PC-9 (cell line): ENCODE measurements at places on chromosomes 7 and 10.

DNA sequence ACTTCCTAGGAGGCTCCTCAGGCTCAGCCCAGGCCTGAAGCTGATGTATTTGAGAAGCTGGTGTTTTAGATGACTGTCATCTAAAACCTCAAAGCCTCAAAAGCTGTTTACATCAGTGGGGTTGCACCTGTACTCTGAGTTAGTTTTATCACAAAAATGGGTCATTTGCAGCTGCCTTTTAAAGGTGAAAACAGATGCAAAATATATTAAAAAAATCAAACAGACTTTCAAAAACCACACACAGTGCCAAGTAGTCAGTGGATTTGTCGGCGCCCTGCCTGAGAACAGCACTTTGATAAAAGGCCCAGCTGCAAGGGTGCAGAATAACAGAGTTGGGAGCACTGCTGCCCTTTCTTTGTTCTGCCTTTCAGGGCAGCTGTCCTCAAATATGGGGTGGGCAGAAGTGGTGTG lies 103.0 kb downstream of the VOPP1 start:
- DNase-seq, result no peak

- no peak for DNase-seq
Measured at GRCh38 chr7:101255796-101256195, 10.9 kb upstream of the FIS1 start.

GRCh38 chr7:98126311-98127142 lies 19.9 kb downstream of the LMTK2 start:
- DNase-seq, result no peak

GRCh38 chr7:47764746-47765145 lies 182.8 kb upstream of the TNS3 start:
- DNase-seq, result no peak
